Omental fat pad (tissue), 4 donors: ENCODE measurements at places on chromosomes 3 and 15. TPM values are rescaled to one million over a fixed set of nuclear protein-coding genes. Genes with fewer than 3 reads are reported as not detected.

Gene ZWILCH
- 4.8 TPM for total RNA-seq

Gene ZNF80
- 0.19 TPM for total RNA-seq

Gene TMOD3
- total RNA-seq, result 47.0 TPM

Gene SPPL2A
- total RNA-seq, result 156 TPM

Gene VEPH1
- total RNA-seq, result 3.1 TPM

Gene KLHL6
- 9.1 TPM for total RNA-seq

Gene SIDT1
- 2.7 TPM for total RNA-seq
